ENCODE measurements at places on chromosomes 13 and 19.
A peak's percentile ranks its signal among the peaks of the same experiment; 100 is the strongest.

- peak; percentile 72 for DNase-seq
Observed at GRCh38 chr13:27359199-27359821, 65.1 kb upstream of the GTF3A start.

DNA sequence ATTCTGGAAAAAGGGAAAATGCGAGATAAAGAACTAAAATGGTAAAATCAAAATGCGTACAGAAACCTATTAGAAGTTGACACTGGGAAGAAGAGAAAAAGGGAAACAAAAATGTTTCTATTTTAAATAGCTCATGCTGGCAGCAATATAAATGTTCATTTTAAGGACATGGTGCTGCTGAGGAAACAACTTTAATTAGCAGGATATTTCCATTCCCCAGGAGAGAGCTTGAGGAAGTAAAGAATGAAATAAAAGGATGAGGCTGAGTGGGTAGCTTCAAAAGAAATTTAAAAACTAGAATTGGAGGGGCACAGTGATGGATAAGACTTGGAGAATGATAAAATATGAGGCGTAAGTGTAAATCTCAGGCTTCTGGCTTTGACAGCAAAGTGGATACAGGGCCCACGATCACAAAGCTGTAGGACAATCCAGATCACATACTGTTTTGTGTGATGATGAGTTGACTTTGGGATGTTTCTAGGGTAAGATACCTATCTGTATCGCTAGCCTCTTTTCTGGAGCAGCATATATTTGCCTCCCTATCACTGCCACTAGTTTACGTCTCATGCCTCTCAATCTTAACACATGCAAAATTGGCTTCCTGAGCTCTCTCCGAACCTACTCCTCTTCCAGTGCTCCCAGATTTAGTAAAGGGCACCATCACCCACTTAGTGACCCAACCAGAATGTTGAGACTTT is 571.3 kb upstream of the MIR17HG start:
- DNase-seq: no peak

GRCh38 chr19:38710928-38711725 is 33.1 kb downstream of the CAPN12 start:
- DNase-seq: no peak

DNA sequence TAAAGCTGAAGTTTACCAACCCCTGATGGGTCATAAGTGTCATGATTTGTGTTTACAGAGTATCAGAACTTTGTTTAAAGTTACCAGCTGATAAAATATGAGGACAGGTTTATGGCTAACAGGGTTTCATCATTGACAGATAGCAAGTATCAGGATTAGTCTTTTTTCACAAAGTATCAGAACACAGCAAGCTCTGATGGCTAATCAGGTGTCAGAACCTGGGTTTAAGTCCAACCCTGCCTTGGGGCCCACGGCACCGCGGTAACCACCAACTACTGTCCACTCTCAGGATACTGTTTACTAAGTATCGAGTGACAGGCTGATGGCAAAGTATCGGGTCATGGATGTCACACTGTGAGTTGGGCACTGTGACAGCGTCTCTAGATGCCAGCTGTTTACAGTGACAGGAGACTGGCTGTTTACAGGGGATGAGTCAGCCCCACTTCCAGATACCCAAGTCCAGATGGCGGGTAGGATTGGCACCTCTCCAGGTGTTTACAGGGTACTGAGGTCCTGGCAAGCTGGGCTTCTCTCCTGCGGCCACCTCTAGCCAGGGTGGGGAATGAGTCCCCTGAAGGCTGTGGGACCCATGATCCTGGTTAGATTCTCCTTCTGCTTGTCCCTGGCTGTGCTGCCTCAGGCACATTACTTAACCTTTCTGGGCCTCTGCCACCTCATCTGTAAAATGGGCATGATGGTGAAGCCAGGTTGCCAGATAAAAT is 21.8 kb downstream of the ARRDC2 start:
- no peak for DNase-seq

- DNase-seq: no peak
Observed at GRCh38 chr13:42894765-42895243, 97.2 kb downstream of the EPSTI1 start.

GRCh38 chr19:30376272-30376671 is 4.1 kb downstream of the ZNF536 start:
- no peak for DNase-seq
